Stimulated activated CD4-positive, alpha-beta T cell treated with anti-CD3 and anti-CD28 coated beads, TNF-alpha, amount 100 ng/mL, for 48 hours (primary cell): ENCODE measurements at places on chromosomes 5 and 9.
A peak's percentile ranks its signal among the peaks of the same experiment; 100 is the strongest.

DNA sequence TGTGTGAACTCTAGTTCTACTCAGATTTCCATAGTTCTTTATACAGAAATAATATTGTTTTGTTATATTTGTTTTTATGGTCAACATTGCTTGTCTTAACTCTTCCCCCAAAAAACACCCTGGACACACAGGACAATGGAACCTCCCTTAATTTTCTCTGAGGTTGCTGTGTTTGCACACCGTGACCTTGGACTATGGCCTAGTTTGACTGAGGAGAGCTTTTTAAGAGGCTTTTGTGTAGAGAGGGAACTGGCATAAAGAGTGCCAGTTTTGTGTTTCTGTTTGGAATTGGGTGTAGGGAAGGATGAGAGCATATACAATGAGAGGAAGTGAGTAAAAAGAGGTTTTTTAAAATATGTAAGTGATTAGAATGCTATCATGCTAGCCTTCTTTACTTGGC, 101.1 kb upstream of the MEF2C start:
- no peak for DNase-seq

DNA sequence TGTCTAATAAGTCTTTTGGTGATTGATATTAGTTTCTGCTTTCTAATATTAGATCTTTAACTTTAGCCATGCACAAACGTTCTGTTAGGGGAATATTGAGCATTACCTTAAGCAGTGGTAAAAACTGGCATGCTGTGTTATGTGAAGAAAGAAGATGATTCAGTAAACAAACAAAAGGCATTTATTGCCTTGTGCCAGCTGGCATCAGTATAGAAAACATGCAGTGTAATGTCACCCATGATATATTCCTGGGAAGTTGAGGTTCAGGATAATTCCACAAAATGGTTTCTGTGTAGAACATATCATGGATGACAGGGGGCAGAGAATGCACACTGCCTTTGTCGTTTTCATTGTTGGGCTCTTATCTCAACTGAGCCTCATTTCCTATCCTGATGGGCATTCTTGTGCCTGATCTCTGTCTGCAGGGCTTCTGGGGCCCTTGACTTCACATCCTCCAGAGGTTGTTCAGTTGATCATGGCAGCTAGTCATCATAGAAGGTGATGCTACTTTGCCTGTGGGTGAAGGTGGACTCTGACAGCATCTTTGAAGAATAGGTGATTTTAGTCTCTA, 24.2 kb downstream of the LRRTM2 start:
- DNase-seq, result no peak

- DNase-seq, result no peak
Observed at GRCh38 chr5:82057051-82057450, 85.2 kb downstream of the ATG10 start.

GRCh38 chr9:3993773-3994172, 306.1 kb downstream of the GLIS3 start:
- no peak for DNase-seq

DNA sequence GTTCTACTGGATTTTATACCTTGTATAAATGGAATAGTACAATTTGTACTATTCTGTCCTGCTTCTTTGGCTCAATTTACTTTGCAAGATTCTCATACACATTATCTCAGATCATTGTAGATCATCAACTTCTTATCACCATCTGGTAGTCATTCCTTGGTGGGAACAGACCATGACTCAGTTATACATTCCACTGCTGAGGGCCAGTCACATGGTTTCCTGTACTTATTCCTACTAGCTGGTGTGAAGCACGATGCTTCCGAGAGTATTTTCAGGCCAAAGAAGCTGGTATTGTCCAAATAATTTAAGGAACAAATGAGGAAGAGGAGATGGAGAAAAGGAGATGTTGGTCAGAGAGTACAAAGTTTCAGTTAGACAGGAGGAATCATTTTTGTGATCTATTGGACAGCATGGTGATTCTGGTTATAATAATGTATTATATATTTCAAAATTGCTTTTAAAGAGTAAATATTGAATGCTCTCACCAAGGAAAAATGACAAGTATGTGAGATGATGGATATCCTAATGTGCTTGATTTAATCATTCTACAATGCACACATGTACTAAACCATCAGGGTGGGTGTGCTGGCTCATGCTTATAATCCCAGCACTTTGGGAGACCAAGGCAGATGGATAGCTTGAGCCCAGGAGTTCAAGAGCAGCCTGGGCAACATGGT, 124.1 kb downstream of the SYK start:
- no peak for DNase-seq

DNA sequence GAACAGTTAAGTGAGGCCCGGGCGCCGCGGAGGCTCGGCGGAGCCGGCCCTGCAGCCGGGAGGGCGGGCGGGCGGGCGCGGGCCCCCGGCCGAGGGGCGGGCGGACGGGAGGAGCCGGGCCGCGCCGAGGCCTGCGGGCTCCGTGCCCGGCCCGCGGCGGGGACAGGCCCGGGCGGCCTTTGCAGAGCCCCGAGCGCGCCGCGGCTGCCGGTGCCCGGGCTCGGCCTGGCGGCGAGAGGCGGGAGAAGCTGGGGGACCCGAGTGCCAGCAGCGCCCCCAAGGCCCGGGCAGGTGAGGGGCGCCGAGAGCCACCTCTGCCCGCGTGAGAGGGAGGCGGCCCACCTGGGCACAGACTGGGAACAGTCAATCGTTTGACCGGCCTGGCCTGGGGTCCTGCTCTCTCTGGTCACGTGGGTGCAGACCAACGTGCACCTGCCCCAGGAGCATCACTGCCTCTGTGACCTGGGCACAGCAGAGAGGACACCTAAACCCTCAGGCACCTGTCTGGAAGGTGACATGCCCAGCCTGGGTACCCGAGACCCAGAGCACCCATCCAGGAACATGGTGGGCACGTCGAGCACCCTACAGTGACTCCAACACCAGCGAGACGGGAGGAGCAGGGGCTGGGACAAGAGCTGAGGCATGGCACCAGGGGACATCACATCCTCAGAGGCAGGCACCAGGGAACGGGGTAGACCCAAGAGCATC, 531 bp downstream of the MVB12B start:
- no peak for DNase-seq

GRCh38 chr9:105500108-105500766, 52.4 kb downstream of the FSD1L start:
- no peak for DNase-seq

- no peak for DNase-seq
Observed at GRCh38 chr5:135199919-135200318, 165.9 kb upstream of the PITX1 start.

- DNase-seq, result no peak
Observed at GRCh38 chr5:146283344-146283761, 55.3 kb upstream of the POU4F3 start.

DNA sequence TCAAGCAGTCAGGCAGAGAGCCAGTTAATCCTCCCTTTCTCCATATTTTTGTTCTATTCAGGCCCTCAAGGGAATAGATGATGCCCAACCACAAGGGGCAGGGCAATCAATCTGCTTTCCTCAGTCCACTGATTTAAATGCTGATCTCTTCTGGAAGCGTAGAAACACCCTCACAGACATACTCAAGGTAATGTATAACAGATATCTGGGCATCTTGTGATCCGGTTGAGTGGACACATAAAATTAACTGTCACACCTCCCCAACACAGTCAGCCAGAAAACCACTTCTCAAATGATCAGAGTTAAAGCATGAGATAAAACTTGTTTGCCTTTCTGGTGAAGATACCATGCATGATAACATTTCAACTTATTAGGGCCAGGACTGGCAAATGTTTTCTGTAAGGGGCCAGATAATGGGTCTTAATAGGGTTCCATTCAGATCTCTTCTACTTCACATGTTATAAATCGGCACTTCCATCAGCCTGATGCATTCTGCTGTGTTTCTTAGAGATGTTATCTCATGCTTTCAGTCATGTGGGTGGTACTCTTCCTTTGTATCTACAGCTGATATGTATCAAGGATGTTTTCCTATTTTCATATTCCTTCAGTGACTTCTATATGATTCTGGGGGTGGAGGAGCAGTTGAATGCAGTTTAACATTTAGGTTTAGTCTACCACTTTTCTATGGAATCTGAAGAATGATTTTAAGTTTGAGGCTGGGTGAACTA, 58.9 kb upstream of the CNTLN start:
- no peak for DNase-seq

DNA sequence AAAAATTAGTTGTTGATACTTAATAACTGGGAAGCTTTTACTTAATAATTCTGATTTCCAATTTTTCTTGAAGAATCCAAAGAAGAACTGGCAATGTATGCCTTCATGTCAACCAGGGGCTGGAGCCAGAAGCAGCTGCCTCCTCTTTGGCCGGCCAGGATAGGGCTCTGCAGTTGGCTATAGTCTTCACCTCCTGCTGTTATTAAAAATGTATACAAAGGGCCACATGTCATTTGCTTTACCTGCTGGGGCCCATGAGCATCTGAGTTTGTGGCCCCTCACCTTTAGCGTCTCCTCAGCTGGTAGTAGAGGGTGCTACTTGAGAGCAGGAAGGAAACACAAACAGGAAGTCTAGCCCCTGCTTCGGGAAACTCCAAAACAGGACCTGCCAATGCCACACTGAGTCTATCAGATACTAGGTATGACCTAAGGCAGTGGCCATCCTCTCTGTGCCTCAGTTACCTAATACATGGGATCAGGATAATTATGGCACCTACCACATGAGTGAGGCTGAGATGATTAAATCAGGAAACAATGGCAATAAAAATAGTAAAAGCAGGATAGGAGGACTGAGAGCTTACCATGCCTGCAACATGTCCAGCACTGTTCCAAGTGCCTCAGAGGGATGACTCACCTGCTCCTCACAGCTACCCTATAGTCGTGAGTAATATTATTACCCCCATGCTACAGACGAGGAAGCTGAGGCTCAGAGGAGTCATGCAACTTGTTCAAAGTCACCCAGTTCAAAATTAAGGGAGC, 21.3 kb downstream of the CCDC69 start:
- DNase-seq, result peak; percentile 45

GRCh38 chr5:99032234-99033013, 103.6 kb upstream of the CHD1 start:
- DNase-seq, result no peak

DNA sequence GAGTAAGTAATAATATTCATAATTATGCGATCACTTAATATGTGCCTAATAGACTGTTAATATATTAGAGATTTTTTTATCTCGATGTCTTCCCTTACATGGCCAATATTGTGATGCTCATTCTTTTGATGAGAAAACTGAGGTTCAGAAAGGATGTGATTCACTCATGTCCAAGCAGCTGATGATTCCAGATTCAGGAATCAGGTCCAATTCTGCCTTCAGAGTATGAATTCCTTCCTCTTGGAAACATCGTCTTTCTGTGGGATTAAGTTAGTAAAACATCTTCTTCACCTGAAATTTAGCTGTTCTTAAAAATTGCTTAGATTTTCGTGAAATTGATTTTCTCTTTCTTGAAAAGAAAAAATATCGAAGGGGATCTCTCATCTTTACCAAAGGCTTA, 242.5 kb upstream of the RFX3 start:
- no peak for DNase-seq

DNA sequence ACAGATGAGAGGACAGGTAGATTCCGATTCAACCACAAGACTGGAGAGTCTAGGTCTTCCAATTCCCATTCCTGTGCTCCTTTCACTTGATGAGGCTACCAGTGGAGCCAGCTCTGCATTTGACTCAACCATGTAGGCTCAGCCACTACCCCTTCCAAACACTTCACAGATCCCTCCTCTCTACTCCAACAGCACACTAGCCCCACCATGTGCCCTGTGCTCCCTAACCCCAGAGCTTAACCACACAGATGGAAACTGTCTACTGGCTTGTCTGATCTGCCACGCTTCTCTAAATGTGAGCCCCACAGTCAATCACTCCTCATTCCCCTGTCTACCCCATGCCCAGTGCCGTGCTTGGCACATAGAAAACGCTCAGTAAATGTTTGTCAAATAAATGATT, 508.2 kb downstream of the CDK5RAP2 start:
- DNase-seq, result no peak

- DNase-seq, result no peak
Observed at GRCh38 chr9:91001146-91001611, 199.6 kb downstream of the SYK start.

GRCh38 chr5:32319392-32319791, 6.7 kb upstream of the MTMR12 start:
- no peak for DNase-seq

- DNase-seq, result peak; percentile 41
Observed at GRCh38 chr9:129459547-129460322, 161.2 kb downstream of the C9orf50 start.
